Omental fat pad (tissue), 4 donors: ENCODE measurements at places on chromosomes 3 and 15. TPM values are rescaled to one million over a fixed set of nuclear protein-coding genes. Genes with fewer than 3 reads are reported as not detected.

The RARRES1 gene
- total RNA-seq, result 182 TPM

The PRR20G gene
- total RNA-seq, result not detected

DNA sequence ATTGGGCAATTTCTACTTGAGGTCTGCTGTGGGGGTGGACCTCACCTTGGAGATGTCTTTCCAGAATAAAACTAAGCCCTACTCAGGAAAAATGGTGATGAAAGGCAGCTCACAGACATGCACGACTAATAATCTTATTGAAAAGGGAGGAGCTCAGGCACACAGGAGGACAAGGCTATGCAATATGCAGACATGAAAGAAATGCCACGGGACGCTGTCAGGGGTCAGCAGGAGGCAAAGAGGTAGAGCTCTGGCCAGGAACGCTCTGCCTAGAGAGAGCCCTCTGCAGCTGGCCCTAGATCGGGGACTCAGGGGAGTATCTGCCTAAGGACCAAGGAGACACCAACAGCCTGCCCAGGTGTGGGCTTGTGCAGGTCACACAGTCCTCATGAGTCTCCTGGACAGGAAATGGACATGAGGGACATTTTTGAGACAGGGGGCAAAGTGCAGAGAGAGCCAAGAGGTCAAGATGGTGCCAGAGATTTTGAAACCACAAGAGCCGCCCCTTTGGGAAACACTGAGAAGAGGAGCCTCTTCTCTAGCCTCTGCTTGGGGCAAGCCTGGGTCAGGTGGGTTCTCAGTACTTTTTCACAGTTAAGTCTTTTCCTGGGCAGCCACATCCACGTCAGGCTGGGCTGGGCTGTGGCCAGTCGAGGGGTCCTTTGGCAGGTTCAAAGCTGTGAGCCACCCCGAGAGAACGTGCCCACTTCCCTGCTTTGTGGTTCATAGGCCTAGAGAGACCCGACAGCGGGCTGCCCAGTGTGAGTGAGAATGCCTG is 23.2 kb downstream of the EAF1 start:
- no peak for DNase-seq

The FAM3D gene
- total RNA-seq, result not detected

The SPINK8 gene
- not detected for total RNA-seq

DNA sequence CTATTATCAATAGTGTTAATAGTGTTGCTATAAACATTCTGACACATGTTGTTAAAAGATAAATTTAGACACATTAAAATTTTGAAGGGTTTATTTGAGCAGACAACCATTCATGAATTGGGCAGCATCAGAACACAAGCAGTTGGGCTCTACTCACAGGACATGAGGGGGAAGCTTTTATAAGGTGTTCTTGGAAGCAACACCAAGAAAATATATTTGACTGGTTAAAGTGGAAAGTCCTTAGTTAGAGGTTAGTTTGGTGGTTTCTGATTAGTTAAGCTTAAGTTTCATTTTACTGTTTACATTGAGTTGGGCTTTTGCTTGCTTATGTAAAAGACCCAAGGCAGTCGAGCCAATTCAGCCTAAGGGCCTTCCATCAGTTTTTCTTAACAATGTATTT is 220.7 kb downstream of the CD47 start:
- no peak for DNase-seq

- no peak for DNase-seq
Measured at GRCh38 chr3:111862415-111862814, 3.4 kb downstream of the PHLDB2 start.

The OCA2 gene
- 1.1 TPM for total RNA-seq

DNA sequence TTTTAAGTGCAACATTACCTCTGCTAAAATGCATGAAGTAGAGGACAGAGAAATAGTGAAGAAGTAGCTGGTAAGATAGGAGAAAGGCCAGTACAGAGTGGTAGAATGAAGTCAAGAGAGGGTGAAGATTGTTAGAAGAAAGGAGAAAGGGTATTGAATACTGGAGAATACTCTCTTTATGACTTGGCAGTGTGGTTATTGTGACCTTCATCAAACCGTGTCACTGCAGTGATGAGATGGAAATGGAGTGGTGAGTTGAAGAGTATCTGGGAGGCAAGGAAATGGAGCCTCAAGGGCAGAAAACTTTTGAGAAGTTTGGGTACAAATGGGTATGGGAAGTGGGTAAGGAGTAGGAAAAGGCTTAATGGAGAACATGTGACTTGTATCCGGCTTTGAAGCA is 24.7 kb downstream of the MINDY2 start:
- no peak for DNase-seq

The MST1R gene
- 12.6 TPM for total RNA-seq

The NOX5 gene
- total RNA-seq, result 0.28 TPM

DNA sequence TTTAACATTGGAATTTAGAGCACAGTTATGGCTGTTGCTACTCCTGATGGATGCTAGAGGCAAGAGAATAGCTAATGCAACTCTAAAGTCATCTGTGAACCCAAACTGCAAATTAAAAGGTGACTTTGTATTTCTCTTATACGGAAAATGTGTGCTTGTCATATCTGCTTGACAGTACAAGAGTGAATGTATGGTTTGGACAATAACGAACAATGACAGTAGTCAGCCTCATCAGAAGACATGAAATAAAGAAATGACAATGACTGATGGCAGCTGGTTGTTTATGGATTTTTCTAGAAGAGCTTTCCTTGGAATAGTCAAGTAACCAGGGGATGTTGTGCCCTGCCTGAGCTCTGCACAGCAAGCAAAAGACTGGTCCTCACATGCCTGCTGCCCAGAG is 168.8 kb upstream of the FEZF2 start:
- no peak for DNase-seq

DNA sequence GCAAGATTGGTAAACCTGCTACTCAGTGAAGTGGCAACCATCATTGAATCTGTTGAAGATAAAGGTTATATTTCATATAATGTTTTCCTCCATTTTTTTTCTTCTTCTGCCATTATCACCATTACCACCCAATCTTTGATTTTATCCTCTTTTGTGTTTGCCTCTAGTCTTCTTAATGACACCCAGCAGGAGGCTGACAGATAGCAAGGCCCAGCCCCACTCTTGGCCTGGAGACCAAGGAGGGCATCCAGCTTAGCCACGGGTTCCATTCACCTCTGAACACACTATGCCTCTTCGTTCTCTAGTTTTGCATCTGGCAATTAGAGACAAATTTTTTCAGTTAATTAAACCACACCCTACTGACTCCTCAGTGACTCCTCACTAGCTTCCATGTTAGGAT is 129.7 kb downstream of the TPRG1 start:
- no peak for DNase-seq

DNA sequence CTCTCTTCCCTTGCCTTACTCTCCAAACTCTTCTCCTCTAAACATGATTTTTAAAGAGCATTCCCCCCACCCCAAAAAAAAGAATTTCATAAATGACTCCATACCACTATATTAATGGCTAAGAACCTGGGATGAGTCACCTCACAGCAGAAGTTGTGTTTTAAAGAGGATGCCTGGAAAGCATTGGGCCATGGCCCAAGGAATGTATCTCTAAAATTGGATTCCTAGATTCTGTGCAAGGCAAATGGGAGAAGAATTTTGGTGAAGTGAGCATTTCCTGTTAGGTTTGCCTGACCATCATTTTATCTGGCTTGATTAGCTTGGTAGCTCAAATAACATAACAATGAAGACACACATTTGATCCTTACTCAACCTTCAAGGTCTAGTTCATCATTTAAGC is 251.4 kb downstream of the NR1D2 start:
- DNase-seq, result no peak

The SSR3 gene
- total RNA-seq, result 81.0 TPM

DNA sequence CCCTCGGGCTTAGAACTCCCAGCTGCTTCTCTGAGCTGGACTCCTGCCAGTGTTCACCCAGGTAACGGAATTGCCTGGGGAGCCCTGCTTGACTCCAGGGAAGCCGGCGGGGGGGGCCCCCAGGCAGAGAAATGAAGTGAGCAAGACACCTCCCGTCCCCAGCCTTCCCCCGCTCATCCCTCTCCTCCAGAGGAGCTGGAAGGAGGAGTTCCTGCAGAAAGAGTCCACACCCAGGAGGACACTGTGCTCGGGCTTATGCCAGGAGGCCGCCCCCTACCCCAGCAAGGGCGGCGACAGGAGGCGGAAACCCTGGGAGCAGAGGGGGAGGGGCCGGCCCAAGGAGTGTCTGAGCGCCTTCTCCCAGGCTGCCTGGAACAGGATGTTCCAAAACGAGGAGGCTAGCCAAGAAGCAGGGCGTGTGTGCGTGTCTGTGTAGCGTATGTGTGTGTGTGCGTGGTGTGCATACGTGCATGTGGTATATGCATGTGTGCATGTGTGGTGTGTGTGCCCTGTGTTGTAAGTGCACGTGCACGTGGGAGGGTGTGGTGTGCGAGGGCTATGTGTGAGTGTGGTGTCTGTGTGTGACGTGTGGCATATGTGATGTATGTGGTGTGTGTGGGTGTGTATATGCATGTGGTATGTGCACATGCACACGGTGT is 511.3 kb downstream of the SHQ1 start:
- DNase-seq, result peak; percentile 51

The DPPA4 gene
- not detected for total RNA-seq

DNA sequence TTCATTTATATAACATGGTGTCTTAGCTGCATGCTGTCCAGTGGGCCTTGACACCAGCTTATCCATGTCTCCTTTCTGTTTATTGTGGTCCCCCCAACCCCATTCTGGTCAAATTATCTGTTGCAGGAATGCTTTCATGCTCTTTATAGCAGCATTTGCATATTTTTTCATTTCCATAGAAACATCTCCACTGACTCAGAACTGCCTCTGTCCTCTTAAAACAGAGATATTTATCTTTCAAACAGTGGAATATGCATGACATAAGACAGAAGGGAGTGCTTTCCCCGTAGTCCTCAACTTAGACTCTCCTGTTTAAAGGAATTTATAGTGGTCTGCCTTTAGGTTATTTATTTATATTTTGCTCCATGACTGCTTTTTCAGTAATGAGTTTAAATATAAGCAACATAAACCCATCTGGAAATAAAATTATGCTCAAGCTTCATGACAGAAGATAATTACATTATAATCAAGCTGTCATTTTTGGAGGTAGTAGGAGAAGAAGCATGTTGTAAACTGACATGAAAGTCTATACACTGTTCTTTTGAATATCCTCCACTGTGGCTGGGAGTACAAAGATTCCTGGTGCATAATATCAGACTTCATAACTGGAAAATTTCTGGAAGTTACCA is 179.5 kb upstream of the CD96 start:
- DNase-seq, result no peak

GRCh38 chr3:15409239-15409638 is 18.1 kb downstream of the METTL6 start:
- DNase-seq, result no peak

- no peak for DNase-seq
Measured at GRCh38 chr15:26073430-26074333, 210.6 kb upstream of the ATP10A start.

The GOLGA6A gene
- total RNA-seq, result not detected
